ENCODE measurements at places on chromosomes 2 and 18.

DNA sequence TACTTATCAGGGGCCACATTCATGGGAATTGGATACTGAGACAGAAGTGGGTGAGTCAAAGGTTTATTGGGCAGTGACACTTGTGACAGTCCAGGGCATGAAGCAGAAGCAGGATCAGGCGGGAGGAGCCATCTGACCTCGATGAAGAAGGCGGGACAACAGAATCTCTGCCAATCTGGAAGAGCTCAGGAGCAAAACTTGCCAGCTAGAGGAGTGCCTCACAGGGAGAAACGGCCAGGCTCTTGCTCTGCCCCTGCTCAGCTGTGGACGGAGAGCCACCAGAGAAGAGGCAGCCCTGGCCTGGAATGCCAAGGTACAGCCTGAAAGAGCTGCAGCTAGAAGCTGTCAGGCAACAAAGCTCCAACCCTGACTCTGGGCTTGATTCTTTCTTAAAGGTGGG is 16.9 kb downstream of the DAW1 start:
- DNase-seq: no peak

DNA sequence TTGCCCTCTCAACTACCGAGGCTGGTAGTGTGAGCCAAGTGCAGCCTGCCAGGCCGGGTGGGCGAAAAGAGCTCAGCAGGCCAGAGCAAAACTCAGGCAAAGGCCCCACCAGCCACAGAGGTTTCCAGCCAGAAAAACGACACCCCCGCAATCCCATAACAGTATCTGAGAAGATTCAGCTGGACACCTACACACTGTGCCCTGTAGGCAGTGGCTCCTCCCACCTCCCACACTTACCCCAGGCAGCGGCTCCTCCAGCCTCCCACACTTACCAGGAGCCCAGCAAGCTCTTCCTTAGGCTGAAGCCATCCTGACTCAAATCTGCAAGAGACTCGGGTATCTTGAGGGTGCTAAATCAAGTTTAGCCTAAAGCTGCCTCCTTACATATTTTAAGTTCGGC is 15.6 kb upstream of the TMEM18 start:
- DNase-seq: no peak

DNA sequence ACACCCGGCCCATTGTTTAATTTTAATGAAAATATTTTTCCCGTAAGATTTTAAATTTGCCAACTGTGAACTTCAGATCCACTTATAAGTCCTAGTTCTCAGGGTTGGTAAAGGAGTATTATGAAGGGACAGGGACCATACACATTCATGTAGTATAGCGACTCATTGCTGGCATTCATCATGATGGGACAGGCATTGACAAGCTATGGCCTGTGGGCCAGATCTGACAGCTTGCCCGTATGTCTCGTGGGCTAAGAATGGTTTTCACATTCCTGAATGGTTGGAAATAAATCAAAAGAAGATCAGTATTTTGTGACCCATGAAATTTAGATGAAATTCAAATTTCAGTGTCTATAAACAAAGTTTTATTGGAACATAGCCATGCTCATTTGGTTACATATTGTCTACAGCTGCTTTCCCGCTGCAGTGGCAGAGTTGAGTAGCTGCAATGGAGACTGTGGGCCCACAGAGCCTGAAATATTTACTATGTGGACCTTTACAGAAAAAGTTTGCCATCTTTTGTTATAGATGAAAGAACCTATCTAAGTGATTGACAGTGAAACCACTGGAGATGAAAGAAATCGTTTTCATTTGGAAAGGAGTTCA is 4.1 kb downstream of the RAPGEF4 start:
- DNase-seq: no peak

- peak; percentile 63 for DNase-seq
Observed at GRCh38 chr2:172172513-172173173, 69.9 kb upstream of the DLX2 start.

- DNase-seq: no peak
Observed at GRCh38 chr18:11366410-11366809, 217.0 kb upstream of the PIEZO2 start.

DNA sequence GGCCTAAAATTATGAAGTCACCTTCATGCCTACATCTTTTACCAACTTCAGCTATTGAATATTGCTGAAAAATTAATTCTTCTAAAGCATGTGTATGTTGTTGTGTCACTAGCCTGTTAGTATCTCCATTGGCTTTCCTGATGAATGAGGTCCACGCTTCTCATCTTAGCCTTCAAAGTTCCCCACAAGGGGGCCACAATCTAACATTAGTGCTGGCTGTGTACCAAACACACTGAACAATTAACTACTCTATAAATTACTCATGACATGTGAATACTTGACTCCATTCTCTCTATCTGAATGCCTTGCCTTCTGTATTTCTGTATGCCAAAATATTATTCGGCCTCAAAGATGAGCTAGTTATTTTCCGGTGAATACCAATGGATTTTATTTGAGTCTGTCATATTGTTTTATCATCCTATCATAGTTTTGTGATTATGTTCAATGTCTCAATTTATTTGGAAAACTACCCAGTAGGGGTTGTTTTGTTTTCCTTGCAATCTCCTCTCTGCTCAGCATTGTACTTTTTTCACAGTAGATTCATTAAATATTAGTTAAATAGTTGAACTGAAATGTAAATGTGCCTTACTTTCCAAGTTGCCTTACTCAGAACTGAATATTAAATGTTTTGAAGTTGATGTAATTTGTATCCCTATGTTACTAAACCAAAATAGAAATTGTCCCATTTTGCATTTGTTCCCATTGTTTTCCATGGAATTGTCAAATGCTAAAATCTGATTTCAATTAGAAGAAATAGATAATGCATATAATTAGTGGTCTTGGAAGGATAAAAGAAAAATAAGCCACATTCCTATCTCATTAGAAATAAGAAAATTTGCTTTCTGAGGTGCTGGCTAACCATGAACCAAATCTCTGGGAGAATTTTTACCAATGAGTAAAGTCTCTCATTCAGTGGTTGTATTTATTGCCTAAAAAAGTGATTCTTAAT is 208.4 kb upstream of the COL3A1 start:
- DNase-seq: peak; percentile 20

- DNase-seq: no peak
Observed at GRCh38 chr18:22879293-22879692, 53.8 kb upstream of the RBBP8 start.

- no peak for DNase-seq
Observed at GRCh38 chr2:105034170-105034569, 3.7 kb upstream of the MRPS9 start.

- DNase-seq: no peak
Observed at GRCh38 chr2:165238295-165238694, 919 bp upstream of the SCN2A start.

- DNase-seq: no peak
Observed at GRCh38 chr2:222332116-222332515, 33.3 kb upstream of the PAX3 start.

- no peak for DNase-seq
Observed at GRCh38 chr2:88809216-88809615, 117.7 kb downstream of the RPIA start.

GRCh38 chr2:207156451-207157161 is 9.1 kb downstream of the KLF7 start:
- no peak for DNase-seq

DNA sequence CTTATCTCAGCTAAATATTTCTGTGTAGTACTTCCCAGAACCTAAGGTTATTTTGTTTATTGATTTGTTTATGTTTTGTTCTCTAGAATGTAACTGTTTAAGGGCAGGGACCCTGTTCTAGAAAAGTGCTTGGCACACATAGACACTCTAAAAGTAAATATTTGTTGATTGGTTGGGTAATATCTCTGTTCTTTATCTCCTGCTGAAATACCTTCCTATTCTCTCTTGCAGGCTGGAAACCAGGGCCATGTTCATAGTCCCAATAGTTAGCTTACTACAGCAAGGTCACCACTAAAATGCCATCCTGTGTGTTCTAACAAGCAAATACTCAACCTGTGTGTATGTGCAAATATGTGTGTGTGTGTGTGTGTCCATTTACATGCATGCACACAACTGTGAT is 375.6 kb upstream of the MEIS1 start:
- DNase-seq: no peak

DNA sequence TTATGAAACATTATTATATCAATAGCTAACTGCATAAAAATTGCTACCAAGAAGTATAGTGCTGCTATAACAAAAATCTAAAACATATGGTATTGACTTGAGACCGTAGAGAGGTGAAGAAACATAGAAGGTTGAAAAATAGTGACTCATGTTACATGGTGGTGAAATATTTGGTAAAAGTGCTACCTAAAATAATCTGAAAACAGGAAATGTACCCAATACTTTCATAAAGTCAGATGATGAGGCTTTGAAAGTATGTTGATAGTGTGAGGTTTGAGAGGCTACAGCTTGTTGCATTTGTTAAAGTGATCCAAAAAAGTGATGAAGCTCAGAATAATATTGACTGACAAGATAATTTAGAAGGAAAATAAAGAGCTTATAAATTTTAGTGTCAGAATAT is 718.7 kb upstream of the SLC8A1 start:
- DNase-seq: no peak

DNA sequence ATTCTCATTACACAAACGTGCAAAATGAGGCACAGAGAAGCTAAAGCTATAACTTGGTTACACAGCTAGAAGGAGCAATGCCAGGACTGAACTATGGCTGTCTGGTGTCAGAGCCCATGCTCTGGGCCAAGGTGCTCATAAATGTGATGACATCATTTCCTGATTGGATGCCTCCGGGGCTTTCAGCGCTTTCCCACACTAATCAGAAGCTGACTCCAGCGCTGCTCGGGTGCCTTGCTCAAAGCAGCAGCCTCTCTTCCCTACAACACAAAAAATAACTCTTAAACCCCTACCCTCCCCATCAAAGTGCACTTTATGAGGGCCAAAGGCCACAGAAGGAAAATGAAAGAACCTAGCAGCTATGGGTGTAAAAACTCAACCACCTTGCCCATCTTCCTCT is 90.7 kb downstream of the STK39 start:
- no peak for DNase-seq

DNA sequence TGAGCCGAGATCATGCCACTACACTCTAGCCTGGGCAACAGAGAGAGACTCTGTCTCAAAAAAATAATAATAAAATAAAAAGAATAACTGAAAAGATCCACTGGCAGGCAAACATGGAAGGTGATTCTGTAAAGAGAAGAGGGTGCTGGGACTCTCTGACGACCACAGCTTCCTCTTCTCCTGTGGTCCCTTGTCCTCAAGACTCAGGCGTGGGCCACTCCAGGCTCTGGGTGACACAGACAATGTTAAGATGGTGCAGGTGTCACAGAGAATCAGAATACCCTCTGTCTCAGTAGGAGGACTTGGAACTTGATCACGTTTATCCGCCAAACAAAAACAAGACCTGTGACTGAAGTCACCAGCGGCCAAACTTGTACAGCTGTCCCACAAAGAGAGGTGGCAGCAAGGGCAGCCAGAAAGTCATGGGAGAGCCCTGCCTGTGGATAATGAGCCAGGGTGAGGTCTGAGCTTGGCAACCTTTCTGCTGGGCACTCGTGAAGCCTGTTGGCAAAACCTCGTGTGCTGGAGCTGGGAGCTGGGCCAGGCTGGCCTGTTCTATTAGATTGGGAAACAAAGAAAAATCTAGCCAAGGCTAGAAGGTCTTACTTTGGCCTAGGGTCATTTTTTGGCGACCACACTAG is 76.4 kb upstream of the ITGA6 start:
- no peak for DNase-seq

DNA sequence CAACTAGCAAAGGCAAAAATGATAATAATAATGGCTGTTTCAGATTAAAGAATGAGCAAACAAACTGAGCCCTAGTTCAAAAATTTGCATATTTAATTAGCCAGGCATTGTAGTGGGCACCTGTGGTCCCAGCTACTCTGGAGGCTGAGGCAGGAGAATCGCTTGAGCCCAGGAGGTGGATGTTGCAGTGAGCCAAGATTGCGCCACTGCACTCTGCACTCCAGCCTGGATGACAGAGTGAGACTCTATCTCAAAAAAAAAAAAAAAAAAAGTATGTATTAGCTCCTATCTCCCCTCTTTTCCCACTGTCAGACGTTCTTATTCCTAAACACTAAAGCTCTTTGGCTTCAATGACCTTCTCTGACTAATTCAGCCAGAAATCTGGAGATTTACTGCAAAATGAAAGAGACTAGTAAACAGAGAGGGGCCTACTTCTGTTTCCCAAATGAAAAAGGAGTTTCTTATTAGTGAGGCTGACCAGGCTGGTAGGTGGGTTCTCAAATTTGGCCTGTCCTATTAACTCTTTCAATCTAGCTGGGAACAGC is 3.9 kb upstream of the SRBD1 start:
- no peak for DNase-seq

GRCh38 chr2:204187229-204188083 is 250.9 kb downstream of the ICOS start:
- DNase-seq: no peak

GRCh38 chr2:46634905-46635304 is 155.5 kb downstream of the TMEM247 start:
- no peak for DNase-seq

DNA sequence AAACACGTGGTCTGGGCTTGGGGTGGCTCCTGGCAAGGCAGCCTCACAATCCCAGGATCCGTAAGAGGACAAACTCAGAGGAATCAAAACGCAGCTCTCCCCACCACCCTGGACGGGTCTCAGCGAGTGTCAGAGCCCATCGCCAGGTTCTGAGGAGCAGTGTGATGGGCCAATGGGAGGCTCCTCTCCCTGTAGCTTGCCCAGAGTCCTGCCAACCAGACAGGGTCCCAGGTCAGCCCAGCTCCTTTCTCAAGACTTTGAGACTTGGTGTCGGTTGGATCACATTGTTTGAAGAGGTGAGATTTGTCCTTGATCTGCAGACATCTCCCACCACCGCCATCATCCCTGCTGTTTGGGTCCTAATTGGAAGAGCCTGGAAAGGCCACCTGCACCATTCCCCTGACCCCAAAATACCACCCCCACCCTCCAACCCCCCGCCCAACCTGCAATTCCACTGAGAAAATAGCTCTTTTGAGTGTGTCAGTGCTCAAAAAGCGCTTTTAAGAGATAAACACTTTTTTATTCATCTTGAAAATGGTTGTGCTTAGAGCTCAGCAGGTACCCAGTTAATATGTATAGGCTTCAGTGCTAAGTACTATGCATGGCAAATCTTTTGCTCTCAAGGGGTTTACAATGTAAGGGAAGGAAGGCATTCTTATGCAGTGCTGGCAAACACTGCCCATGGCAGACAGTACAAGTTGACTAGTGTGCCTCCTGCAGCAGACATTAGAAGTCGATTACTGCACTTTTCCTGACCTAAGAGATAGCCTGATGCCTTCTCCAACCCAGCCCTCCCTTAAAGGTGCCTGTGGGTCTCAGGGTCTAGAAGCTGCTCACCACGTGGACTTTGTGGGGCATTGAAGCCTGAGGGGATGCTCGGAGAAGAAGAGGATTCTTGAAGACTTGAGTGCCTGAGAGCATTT is 50.6 kb downstream of the GLI2 start:
- no peak for DNase-seq

- DNase-seq: no peak
Observed at GRCh38 chr18:47883771-47884413, 46.6 kb downstream of the SMAD2 start.

- no peak for DNase-seq
Observed at GRCh38 chr18:55319459-55320193, 268.4 kb downstream of the TCF4 start.
